Adrenal gland (tissue), 19 donors: ENCODE measurements at places on chromosomes 13 and 19. TPM values are rescaled to one million over a fixed set of nuclear protein-coding genes. Genes with fewer than 3 reads are reported as not detected.
A peak's percentile ranks its signal among the peaks of the same experiment; 100 is the strongest.

- no peak for DNase-seq
Measured at GRCh38 chr19:42294471-42295137, 7.3 kb upstream of the PRR19 start.

GRCh38 chr19:18108897-18109296 lies 11.3 kb downstream of the MAST3 start:
- DNase-seq: no peak

GRCh38 chr19:10784257-10784656 lies 51.8 kb downstream of the TMED1 start:
- DNase-seq: no peak

AP1M2 gene
- 0.10 TPM for polyA plus RNA-seq

PRX gene
- 3.9 TPM for polyA plus RNA-seq

GRCh38 chr19:6890938-6891337 lies 3.6 kb downstream of the ADGRE1 start:
- no peak for DNase-seq

DNA sequence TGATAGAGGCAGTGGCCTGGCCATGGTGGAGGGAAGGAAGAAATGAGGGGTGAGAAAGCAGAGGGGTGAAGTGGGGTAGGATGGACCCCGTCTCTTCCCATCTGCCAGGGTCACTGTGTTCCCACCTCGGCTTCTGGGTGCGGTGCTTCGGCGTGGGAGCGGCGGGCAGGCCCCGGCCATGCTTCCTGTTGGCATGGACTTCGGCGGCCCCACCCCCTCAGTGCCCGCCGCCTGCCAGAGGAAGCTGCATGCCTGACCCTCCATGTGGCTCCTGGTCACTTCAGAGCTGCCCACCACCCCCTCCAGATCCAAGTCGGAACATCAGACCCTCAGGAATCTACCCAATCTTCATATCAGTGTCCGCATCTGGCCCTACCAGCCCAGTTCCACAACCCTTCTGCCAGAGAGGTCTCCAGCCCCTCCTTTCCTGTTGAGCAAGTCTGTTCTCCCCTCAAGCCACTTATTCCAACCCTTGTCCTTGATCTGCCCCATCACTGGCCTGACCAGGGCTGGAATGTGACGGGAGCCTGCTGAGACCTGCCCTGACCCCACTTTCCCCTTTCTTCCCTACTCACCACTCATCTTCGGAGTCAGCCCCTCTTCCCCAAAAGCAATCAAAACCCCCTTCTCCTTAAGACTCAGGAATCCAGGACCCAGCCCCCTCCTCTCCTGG lies 1.5 kb downstream of the KCNN4 start:
- DNase-seq: no peak

DOCK9 gene
- polyA plus RNA-seq: 21.2 TPM

ZIC5 gene
- polyA plus RNA-seq: not detected

WDR87 gene
- polyA plus RNA-seq: under 0.01 TPM

GRCh38 chr13:20686863-20687579 lies 16.5 kb upstream of the IL17D start:
- no peak for DNase-seq

- no peak for DNase-seq
Measured at GRCh38 chr19:33274663-33275558, 27.4 kb downstream of the CEBPA start.

DNA sequence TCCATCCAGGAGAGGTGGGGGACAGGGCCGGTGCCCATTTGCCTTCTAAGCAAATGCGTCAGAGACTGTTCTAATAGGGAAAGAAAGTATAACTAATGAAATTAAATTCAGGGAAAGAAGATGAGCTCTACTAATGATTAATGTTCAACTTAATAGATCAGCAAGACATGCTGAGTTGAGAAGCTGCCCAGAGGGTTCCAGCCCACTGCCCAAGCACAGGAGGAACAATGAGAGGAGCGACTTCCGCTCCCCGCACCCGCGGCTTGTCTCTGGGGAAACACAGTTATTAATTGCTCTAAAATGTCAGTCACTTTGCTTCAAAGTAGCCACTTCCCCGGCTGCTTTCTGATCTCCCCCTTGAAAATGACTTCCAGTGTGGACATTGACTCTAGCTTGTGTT lies 331.3 kb downstream of the UQCRFS1 start:
- DNase-seq: no peak

DNA sequence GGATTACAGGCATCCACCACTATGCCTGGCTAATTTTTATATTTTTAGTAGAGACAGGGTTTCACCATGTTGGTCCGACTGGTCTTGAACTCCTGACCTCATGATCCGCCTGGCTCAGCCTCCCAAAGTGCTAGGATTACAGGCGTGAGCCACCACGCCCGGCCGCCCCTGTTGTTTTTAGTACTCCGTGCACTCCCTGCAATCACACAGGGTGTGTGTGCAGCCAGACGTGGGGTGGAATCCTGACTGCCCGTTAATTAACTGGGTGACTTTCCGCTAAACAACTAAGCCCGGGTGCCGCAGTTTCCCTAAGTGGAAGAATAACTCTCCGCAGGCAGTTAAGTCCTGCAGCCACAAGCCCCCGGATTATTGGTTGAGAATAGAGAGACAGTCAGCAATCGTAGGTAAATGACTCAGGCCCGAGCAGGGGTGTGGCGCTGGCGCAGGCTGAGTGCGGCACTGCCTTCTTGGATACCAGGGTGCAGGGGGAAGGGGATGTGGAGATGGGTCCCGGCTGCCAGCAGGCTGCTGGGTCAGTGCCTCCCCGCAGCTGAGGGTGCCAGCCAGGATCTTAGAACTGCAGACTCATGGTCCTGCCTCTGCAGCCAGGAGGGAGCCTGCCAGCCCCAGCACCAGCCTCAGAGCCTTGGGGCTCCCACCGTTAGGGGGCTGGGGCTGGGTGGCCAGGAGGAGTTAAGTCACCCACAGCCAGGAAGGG lies 6.1 kb upstream of the FXYD3 start:
- DNase-seq: no peak

ESD gene
- polyA plus RNA-seq: 64.7 TPM

PINLYP gene
- 4.3 TPM for polyA plus RNA-seq

DNA sequence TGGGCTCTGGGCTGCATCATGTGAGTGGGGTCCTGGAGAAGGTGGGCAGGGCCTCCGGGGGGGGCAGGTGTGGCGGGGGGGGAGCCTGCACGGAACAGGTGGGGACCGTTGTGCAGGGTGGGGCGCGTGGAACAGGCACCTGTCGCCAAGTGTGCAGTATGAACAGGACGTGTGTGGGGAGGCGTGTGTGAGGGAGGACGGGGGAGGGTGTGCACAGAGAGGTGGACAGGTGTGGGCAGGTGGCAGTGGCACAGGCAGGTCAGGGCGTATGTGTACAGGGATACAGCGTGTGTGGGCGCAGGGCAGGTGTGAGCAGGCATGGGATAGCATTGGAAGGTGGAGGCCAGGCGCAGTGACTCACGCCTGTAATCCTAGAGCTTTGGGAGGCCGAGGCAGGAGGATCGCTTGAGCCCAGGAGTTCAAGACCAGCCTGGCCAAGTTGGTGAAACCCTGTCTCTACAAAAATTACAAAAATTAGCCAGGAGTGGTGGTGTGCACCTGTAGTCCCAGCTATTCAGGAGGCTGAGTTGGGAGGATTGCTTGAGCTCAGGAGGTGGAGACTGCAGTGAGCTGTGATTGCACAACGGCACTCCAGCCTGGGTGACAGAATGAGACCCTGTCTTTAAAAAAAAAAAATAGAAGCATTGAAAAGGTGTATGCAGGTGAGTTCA lies 3.2 kb downstream of the PLK5 start:
- DNase-seq: no peak

SPRED3 gene
- polyA plus RNA-seq: 1.4 TPM

- DNase-seq: no peak
Measured at GRCh38 chr13:110349239-110349638, 42.2 kb downstream of the COL4A2 start.

GRCh38 chr19:18879579-18880373 lies 16.2 kb downstream of the CERS1 start:
- DNase-seq: no peak

- DNase-seq: peak; percentile 79
Measured at GRCh38 chr13:42894765-42895243, 97.2 kb downstream of the EPSTI1 start.

PLPP2 gene
- 8.9 TPM for polyA plus RNA-seq

- DNase-seq: no peak
Measured at GRCh38 chr19:32254509-32254890, 90.9 kb upstream of the ZNF507 start.

LATS2 gene
- 9.8 TPM for polyA plus RNA-seq

- no peak for DNase-seq
Measured at GRCh38 chr13:113545455-113545930, 39.1 kb upstream of the TFDP1 start.

GRCh38 chr19:2462635-2463421 lies 6.1 kb upstream of the LMNB2 start:
- peak; percentile 93 for DNase-seq

GRCh38 chr13:77860507-77860981 lies 58.1 kb downstream of the EDNRB start:
- no peak for DNase-seq

GRCh38 chr19:8585894-8586750 lies 8.9 kb upstream of the MYO1F start:
- DNase-seq: peak; percentile 41

DNA sequence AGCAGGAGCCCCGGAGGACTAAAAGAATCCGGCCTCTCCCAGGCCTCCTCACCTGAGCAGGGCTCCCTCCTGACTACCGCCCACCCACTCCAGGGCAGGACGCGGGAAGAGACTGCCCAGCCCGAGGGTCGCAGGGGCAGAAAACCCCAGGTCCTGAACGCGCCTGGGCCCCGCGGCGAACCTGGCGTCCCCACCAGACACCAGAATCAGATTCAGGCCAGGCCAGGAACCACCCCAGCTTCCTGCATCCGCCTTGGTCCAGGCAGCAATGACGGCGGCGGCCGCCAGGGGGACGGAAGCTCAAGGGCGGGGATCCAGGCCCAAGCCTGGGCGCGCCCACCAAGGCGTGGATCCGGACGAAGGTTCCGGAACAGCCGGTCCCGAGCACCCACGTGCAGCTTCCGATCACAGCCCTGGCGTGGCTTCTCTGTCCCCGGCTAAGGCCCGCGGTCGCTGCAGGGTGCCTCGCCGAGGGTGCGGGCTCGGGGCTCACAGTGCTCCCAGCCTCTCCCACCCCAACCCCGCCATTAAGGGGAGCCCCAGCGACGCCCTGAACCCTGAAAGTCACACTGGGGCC lies 3.6 kb downstream of the LGALS7 start:
- peak; percentile 88 for DNase-seq

SOX1 gene
- polyA plus RNA-seq: not detected

- no peak for DNase-seq
Measured at GRCh38 chr19:40599902-40600569, 1.1 kb upstream of the LTBP4 start.

DNA sequence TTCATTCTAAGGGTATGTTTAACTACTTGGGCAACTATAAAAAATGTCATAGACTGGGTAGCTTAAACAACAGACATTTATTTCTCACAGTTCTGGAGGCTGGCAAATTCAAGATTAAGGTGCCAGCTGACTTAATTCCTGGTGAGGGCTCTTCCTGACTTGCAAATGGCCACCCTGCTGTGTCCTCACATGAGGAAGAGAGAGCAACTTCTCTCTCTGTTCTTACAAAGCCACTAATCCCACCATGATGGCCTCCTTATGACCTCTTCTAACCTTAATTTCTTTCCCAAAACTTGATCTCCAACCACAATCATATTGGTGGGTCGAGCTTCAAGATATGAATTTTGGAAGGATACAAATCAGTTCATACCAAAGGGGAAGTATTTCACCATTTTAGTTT lies 399.0 kb downstream of the DCT start:
- DNase-seq: no peak

GRCh38 chr19:47615230-47615629 lies 6.3 kb downstream of the BICRA start:
- DNase-seq: no peak

GRCh38 chr13:100892981-100893380 lies 218.4 kb upstream of the TMTC4 start:
- no peak for DNase-seq

DNA sequence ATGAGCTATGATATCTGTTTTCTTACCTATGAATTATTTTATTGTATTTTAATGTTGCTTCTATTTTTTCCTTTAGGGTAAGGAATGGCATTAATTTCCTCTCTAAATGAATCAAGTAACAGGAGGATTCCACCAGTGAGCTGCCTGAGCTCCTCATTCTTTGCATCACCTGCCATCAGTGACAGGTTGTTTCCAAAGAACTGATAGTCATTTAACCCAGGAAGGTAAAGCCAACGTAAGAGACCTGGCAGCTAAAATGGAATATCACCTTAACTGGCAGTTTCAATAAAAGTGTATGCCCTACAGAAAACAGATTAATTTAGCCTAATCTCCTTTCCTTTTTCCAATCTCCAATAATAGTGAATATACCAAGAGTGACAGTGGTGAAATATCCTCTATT lies 812.0 kb downstream of the SLITRK5 start:
- no peak for DNase-seq
